ENCODE measurements at places on chromosomes 1 and 21.

GRCh38 chr1:174142836-174143235, 16.5 kb upstream of the RABGAP1L start:
- DNase-seq: no peak

GRCh38 chr1:209461168-209461567, 122.3 kb upstream of the CAMK1G start:
- no peak for DNase-seq

GRCh38 chr21:27155130-27155500, 188.2 kb upstream of the ADAMTS5 start:
- DNase-seq: no peak

- peak; percentile 34 for DNase-seq
These were observed 17.2 kb downstream of the CDCP2 start for GRCh38 chr1:54135436-54136120.

- DNase-seq: no peak
These were observed 28.5 kb downstream of the PLEKHA6 start for GRCh38 chr1:204331275-204331674.

GRCh38 chr1:228288536-228289238, 80.8 kb downstream of the OBSCN start:
- DNase-seq: no peak

GRCh38 chr1:84665703-84666317, 24.5 kb downstream of the SSX2IP start:
- DNase-seq: peak; percentile 66

DNA sequence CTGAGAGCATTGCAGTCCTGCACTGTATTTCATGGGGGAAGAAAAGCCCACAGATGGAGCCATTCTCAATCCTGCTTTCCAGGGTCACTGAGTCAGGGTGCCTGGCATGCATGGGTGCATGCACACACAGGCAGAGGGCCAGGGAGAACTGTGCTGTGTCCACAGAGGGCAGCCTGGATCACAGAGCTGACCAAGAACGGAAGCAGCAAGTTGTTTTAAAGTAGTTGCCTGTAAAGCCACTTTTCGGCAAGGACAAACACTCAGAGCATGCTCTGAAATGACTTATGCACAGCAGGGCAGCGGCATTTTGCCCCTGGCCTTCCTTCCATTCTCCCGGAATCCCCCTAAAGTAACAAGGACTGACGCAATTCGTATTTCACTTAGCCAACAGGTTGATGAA, 3.6 kb downstream of the ERG start:
- no peak for DNase-seq

GRCh38 chr1:215911406-215911968, 344.4 kb downstream of the KCTD3 start:
- peak; percentile 63 for DNase-seq

DNA sequence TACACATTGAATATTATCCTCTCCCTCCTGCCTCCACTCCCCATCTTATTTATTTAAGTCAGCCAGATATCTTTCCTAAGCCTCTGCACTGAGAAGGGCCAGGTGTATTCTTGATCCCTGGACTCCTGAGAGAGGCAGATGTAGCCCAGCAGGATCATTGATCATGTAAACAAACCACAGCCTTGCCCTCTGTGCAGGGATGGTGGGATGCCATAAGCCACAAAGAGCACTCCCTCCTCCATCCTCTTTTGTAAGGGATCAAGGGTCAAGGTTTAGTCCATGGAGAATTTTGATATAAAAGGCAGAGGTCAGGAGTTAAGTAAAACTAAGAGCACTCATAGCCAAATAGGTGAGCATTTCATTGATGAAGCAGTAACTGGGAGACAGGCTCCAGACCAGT, 17.3 kb downstream of the PHGDH start:
- no peak for DNase-seq

GRCh38 chr1:33634806-33635205, 162.4 kb downstream of the ZSCAN20 start:
- peak; percentile 33 for DNase-seq

GRCh38 chr1:11617314-11617713, 36.9 kb downstream of the FBXO2 start:
- DNase-seq: no peak

- no peak for DNase-seq
These were observed 274.5 kb upstream of the C1orf174 start for GRCh38 chr1:4174291-4175200.

DNA sequence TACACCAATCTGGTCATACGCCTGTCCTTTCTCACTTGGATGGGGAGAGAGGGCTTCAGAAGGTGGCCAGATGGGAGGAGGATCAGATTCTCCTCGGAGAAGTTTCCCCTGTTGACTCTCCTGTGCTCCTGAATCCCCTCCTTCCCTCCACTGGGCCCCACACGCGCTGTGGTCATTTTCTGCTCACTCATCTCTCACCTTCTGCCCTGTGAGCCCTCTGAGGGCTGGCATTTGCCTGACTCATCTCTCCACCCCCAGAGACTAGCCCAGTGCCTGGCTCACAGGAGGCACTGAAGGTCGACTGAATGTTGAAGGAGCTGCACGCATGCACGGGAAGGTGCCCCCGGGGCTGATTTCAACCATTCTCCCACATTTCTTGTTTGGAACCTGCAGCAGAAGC, 14.2 kb downstream of the ABCA4 start:
- peak; percentile 4 for DNase-seq

- DNase-seq: no peak
These were observed 102.7 kb downstream of the ADARB1 start for GRCh38 chr21:45177039-45177438.

Data from HCEC 1CT (cell line).